Esophagus squamous epithelium (tissue), 5 donors: ENCODE measurements at places on chromosomes 7 and 10.

DNA sequence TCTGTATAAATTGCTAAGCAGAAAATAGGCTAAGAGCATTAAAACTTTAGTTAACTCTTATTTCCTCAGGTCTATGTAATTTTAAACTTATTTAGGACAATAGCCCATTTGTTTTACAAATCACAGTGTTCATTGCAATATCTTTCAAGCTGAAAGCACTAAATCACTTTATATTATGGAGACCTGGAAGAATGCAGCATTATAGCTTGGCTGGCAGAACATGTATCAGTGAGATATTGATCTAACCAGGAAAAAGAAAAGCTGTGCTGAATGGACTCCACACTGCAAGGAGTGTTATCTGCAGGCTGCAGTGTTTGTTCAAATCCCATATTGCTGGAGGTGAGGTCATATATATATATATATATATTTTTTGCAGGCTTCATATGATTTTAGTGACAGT, 517.5 kb downstream of the NRG3 start:
- DNase-seq: no peak

GRCh38 chr7:141949451-141949850, 2.7 kb upstream of the CLEC5A start:
- no peak for DNase-seq

DNA sequence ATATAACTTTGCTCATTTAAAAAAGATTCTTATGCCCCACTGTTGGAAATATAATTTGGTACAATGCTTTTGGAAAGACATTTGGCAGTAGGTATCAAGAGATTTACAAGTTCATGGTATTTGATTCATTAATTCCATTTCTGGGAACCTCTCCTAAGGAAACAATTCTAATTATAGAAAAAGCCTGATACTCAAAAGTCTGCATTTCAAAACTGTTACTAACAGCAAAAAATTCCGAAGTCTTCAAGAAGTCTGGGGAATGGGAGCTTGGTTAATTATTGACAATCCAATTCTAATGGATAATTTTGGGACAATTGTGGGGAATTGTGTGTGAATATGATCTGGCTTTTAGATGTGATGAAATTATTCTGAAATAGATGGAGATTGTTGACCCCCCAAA, 59.6 kb downstream of the HDAC9 start:
- DNase-seq: no peak

DNA sequence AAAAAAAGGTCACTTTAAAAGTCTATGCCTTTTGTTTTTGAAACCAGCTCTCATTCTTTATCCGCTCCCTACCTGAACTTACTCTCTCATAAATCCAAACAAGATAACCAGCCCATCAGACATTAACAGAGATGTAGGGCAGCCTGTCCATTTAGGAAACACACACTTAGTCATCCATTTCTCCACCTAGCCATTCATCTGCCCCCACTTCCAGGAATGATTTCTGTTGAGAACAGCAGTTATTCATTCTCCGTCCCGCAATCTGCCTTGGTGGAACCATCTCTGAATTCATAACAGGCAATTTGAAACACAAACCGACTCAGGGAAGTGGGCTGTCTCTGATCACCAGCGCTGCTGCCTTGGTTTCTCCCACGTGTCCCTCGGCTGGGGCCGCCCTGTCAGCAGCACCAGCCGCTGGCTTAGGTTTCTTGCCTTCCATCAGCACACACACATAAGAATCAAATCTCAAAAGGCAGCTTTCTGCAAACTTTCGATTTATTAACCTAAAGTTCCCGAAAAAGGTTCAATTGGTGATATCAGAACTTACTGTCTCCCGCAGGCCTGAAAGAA, 528.2 kb upstream of the NRP1 start:
- no peak for DNase-seq

GRCh38 chr7:129053938-129054437, 923 bp downstream of the TNPO3 start:
- DNase-seq: no peak

DNA sequence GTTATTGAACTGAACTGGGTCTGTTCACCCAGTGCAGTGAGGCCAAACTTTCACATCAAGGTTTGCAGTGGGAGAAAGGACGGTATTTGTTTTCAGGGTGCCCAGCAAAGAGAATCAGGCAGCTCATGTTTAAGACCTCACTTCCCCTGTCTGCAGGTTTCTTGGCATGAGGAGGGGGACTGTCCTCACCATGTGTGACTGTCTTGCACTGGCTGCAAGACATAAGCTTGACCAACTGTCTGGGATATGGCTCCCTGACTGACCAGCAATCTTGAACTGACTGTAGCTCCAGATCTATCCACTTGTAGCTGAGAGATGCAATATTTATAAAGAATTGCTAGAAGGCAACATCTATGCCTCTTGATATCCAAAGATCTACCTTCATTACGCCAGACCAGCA, 39.9 kb downstream of the RAMP3 start:
- DNase-seq: no peak

- DNase-seq: no peak
These were observed 4.1 kb upstream of the RELN start for GRCh38 chr7:103993551-103993950.

- DNase-seq: no peak
These were observed 193.1 kb downstream of the FGFR2 start for GRCh38 chr10:121405096-121405495.

DNA sequence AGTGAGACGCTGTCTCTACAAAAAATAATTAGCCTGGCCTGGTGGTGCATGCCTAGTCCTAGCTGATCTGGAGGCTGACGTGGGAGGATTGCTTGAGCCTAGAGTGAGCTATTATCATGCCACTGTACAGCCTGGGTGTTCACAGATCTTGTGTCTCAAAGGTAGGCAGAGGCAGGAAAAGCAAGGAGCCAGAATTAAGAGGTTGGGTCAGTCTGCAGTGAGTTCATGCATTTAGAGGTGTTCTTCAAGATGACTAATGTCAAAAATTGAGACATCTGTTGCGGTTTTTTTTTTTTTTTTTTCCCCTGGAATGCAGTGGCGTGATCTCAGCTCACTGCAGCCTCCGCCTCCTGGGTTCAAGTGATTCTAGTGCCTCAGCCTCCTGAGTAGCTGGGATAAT, 5.4 kb downstream of the PPIA start:
- DNase-seq: no peak

- no peak for DNase-seq
These were observed 185.5 kb downstream of the CAMK1D start for GRCh38 chr10:12534824-12535223.

DNA sequence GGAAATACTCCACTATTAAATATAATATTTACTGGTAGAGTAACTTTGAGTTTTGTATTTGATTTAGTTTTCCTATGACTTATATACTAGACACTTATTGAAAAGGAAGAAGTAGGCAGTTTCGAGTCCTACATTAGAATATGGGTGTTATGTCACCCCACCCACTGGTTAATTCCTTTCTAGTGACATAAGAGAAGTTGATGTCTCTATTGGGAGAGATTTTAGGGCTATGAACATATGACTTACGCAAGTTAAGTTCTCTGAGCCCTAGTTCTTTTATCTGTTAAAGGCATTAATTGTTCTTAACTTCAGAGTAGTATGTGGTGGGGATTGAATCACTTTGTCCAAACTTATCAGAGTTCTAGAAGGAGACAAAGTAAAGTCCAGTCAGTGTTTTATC, 30.5 kb downstream of the CPED1 start:
- DNase-seq: no peak

DNA sequence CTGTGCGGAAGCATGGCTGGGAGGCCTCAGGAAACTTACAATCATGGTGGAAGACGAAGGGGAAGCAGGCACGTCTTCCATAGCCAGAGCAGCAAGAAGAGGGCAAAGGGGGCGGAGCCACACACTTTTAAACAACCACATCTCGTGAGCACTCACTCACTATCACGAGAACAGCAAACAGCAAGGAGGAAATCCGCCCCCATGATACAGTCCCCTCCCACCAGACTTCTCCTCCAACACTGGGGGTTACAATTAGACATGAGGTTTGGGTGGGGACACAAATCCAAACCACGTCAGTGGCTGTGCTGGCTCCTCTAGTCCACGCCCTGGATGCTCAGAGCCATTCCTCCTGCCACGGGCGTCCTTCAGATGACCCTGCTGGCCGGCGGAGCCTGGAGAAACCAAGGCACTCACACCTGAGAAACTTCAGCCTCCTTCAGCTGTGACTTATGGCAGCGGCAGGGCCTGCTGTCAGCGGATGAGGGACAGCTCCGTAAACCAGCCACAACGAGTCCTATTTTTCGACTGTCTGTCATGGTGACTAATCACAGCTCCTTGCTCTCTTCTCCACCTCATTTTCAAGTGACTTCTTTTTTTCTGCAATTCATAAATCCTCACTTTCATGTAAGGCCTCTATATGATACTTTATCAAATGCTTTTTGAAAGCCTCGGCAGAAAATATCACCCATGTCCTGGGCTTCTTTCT, 167.9 kb upstream of the PFKP start:
- DNase-seq: no peak

GRCh38 chr7:156964971-156965370, 15.5 kb downstream of the NOM1 start:
- no peak for DNase-seq

DNA sequence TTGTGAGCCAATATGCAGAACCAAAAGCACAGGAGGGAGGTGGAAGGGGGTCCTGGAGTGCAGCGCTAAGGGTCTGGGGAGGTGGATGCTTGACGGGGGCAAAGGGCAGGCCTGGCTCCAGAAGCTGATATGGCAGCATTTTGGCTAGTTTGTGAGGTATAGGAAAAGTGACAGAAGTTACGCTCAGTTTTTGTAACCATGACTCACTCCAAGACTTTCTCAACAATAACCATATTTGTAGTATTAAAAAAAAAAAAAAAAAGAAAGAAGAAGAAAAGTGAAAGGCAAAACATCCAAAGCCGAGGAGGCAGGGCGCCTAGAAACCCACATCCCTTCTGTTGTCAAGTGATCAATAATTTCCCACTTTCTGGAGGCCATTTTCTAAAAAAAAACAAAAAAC, 92.3 kb downstream of the RNF216 start:
- DNase-seq: no peak

GRCh38 chr10:75058161-75058560, 53.3 kb upstream of the SAMD8 start:
- DNase-seq: no peak

- no peak for DNase-seq
These were observed 5.0 kb upstream of the TSPAN15 start for GRCh38 chr10:69446229-69446628.

- no peak for DNase-seq
These were observed 88.0 kb downstream of the CTNNA3 start for GRCh38 chr10:67608001-67608400.

- no peak for DNase-seq
These were observed 12.4 kb upstream of the GSTK1 start for GRCh38 chr7:143250822-143251221.

GRCh38 chr7:127998671-127999070, 32.6 kb downstream of the LRRC4 start:
- no peak for DNase-seq

GRCh38 chr7:117185124-117185523, 137.7 kb downstream of the WNT2 start:
- no peak for DNase-seq

GRCh38 chr7:30920021-30920583, 8.4 kb downstream of the AQP1 start:
- DNase-seq: no peak

GRCh38 chr7:47649919-47650318, 68.0 kb upstream of the TNS3 start:
- no peak for DNase-seq

GRCh38 chr10:84335516-84335915, 7.1 kb downstream of the CCSER2 start:
- DNase-seq: no peak
